Suppressor macrophage treated with lipopolysaccharide for 1 hour (primary cell): ENCODE measurements at places on chromosomes 7 and 10.

DNA sequence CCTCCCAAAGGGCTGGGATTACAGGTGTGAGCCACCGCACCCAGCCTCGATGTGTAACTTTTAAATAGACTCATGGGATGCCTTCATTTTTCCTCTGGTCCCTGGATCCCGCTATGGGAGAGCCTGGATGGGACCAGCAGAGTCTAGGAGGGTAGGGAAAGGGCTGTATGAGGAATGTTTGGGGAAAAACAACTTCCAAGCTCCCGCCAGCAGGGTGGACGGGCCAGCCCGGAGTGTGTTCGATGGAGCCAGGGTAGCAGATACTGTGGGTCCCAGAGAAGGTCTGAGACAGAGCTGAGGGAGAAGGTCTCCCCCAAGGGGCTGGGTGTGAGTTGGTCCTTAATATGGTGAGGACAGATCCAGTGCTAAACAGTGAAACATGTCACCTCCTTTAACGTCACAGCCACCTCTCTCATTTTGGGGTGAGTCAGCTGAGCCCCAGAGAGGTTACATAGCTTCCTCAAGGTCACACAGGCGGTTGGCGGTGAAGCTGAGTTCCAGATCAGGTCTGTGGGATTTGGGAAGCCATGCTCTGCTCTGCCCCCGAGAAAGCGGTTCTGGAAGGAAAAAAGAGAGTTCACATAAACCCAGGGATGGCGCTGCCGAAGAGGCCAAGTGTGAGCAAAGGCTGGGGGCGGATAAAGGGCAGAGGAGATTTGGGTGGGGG is 66.4 kb downstream of the MYL10 start:
- no peak for DNase-seq

DNA sequence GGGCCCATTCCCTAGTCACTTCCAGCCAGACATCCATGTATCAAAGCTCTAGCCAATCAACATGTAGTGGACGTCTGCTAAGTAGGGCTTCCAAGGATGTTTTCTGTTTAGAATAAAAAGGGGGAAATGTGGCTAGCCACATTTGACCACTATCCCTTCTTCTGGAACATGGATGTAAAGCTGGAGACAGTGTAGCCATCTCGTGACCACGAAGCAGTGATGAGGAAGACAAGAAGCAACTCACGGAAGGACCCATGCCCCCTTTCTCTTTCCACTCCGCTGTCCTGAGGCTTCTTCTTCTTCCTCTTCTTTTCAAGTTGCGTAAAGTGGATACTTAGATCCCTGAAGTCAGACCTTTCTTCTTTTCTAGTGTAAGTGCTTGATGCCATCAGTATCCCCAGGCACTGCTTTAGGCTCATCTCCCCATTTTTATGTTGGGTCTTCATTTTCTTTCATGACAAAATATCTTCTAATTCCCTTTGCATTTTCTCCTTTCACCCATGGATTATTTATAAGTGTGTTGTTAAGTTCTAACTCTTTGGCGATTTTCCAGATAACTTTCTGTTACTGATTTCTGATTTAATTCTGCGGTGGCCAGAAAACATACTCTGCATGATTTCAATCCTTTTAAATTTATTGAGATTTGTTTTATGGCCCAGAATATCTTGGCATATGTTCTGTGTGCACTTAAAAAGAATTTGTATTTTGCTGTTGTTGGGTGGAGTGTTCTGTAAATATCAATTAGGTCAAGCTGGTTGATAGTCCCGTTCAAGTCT is 594.5 kb downstream of the SDK1 start:
- no peak for DNase-seq

DNA sequence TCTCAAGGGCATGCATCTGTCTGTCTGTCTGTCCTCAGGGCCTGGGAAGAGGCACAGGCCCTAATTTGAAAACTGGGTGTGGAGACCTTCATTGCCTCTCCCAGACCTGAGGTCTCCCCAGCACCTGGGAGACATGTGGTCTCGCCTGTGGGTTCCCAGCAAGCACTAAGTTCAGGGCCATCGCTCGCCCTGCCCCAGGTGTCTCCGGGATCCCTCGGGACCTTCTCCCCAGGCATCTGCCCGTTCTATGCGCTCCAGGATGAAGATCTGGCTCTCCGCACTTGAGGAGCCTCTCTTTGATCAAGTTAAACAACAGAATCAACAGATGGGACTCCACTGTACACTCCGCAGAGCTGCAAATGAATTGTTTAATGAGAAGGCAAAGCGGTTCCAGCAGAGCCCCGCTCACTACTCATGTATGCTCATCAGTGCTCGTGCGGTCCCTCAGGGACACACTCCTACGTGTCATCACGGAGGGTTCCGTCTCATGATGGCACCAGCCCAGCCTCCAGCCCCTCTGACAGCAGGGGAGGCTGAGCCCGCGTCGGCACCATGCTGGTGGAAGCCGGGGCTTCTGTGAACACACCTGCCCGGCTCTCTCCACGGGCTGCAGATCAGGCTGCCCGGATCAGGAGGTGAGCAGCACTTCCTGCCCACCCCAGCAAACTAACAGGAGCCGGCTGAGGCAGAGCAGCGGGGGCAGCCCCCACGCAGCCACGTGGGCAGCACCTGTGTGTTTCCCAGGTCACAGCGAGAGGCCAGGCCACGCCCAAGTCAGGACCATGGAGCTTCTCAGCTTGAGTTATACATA is 132.8 kb downstream of the TCERG1L start:
- no peak for DNase-seq

DNA sequence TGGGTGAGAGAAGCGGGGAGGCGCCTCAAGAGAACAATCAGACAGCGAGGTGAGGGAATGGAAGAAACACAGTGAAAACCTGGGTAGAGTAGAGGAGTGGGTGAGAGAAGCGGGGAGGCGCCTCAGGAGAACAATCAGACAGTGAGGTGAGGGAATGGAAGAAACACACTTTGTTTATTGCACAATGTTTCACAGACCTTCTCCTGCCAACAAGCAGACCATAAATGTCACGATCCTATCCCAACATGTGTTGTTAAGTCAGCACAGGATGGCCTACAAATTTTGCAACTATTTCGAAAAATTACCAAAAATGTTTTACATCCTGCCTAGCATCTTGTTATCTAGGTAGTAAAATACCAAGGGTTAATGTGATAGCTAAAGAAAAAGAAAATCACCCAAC is 115.3 kb downstream of the JAZF1 start:
- no peak for DNase-seq

- DNase-seq, result peak; percentile 46
Measured at GRCh38 chr7:24866004-24866615, 108.8 kb upstream of the GSDME start.

DNA sequence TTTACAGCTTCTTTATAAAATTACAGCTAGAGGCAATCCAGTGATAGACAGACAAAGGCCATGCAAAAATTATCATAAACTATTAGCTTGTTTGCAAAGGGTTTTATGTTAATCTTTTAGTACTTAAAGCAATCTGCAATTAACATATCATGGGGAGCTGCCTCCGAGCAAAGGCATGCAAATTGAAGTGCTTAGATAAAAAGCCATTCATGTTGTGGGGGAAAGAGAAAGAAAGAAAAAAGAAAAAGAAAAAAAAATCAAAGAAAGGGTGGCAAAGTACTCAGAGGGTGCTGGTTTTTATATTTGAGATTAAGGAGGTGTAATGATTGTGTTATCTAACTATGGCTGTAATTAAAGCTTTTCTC is 799.5 kb downstream of the LRMDA start:
- DNase-seq, result no peak

GRCh38 chr7:3488829-3489228 is 187.8 kb downstream of the SDK1 start:
- no peak for DNase-seq

GRCh38 chr7:135687466-135687865 is 25.2 kb downstream of the STMP1 start:
- DNase-seq, result no peak

- DNase-seq, result no peak
Measured at GRCh38 chr7:106864298-106865081, 592 bp upstream of the PIK3CG start.

DNA sequence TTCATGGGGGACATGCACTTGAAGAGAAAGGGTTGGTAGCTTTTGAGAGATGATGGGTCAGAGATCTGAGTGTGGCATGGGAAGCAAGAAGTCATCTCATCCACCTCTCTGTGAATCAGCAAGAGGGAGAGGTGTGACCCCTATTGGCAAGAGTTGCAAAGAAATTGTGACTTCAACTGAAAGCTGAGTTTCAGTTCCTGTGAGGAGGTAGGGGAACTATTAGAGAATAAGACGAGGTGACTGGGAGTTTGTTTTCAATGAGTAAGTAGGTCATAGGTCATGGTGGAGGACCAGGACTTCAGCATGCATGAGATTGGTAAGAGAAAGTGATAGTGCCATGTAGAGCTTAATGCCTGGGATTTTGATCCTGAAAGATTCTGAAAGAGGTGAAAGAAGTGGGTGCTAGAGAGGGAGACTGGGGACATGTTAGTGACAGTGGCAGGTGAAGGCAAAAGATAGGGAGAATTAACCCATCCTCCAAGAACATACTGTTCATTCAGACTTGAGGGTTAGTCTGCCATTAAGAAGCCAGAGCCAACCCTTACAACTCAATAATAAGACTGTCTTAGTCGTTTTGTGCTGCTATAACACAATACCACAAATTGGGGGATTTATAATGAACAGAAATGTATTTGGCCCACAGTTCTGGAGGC is 75.5 kb upstream of the CAPZA2 start:
- peak; percentile 89 for DNase-seq

DNA sequence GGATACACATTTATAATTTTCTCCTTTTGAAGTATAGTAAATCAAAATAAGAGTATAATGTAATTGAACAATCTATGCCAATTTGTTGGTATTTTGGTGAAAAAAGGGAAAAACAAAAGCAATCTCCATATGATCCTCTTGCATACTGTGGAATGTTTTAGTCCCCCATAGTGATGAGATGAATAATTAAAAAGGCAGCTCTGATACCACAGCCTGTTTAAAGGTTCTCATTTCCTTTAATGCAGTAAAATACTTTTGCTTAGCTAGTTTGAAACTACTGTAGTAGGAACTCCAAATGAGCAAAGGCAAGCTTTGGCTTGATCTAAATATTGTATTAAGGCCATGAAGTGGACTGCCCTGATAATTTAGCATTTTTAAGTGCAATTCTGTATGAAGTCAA is 77.6 kb downstream of the VTI1A start:
- DNase-seq, result no peak

- DNase-seq, result no peak
Measured at GRCh38 chr10:110151971-110152370, 55.4 kb upstream of the MXI1 start.

- DNase-seq, result peak; percentile 89
Measured at GRCh38 chr10:133318494-133319127, 9.9 kb downstream of the ZNF511 start.

DNA sequence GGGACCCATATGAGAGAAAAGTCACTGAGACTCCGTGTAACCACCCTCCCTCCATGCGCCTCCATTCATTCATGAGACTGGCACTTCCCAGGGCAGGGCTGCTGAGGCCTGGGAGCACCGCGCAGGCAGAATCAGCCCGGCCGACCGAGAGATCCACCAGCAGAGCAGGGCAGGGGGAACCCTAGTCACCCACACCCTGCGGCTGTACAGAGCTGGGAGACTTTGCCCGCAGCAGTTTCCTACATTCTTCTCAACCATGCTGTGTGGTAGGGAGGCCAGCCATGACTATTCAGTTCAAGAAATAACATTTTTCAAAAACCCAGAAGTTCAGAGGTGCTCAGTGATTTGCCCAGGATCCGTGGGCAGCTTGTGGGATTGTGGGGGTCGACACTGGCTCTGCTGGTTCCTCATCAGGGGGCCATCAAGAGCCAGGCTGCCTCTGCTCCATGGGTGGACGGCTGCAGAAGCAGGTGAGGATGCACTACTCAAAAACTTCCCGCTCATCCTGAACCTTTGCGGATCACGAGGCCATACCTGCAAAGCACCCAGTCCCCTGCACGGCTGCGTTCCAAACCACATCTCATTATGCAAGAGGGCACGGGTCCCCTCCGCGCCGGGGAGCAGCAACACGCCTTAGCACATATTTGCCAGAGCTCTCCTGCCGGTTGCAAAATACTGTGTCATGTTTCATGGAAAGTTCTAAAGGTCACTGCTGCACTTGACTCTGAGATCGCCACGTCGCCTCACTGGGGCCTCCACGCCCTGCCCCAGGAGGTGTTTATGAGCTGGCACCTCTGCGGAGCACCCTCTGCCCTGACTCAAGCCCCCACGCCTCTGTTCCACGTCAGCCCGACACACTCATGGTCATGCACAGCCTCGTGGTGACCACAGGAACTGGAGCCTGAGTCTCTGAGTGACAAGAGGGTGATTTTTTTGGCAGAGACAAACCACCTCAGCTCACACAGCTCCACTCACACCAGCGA is 132.0 kb downstream of the PRKAG2 start:
- peak; percentile 98 for DNase-seq

GRCh38 chr7:135712796-135713195 is 15.2 kb downstream of the SLC13A4 start:
- DNase-seq, result no peak

DNA sequence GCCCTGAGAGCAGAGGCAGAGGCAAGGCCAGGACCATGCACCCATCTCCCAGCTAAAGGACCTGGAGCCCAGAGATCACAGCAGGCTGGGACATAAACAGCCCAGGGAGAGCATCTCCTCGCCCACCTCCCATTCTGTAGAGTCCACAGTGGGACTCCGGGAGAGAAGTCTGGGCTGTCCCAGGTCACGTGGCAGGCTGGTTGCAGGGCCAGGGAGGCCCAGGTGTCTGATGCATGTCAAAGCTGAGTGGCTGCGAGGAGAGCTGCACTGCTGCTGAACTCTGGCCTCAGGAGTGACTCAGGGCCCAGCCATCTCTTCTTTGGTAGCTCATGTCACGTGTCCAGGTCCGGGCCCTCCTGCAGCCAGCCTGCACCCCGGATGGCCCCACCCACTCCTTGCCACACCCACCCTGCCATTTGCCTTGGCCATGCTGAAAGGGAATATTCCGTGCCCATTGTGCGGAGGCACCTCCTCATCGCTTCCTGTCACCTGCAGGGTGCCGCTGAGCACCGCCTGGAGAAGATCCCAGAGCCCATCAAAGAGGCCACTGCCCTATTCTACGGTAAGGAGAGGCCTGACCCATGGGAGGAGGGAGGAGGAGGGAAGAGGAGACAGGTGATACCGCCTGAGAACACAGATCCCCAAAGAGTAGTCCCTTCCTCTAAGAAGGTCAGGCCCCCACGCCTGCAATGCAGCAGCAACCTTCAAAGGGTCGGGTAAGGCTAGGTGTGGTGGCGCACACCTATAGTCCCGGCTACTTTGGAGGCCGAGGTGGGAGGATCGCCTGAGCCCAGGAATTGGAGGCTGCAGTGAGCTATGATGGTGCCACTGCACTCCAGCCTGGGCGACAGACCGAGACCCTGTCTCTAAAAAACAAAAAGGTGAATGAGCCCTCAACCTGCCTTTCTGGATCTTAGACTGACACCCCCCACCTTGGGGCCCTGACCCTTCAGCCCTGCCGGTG is 12.6 kb upstream of the SH2B2 start:
- DNase-seq, result no peak

DNA sequence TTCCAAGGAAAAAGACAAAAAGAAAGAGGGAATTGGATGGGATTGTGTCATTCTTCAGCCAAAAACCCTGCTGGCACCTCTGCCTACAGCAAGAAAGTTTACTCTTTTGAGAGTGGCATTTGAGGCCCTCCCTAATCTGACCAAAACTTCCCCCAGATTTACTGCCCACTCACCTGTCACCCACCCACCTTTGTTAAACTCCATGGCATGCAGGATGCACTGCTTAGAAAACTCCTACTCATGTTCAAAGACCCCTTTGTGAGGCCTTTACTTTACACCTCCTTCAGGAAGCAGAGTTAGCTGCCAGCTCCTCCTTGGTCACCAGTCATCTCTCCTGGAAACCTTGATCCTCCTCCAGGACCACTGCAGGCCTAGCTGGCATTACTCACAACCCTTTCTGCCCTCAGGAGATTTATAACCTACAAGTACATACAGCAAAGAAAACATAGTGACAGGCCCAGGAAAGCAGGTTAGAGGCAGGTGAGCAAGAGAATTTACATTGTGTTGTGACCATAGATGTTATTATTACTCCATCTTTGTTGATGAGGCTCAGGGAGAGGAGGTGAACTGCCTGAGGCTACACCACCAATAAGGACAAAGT is 10.3 kb upstream of the PLAC9 start:
- DNase-seq, result no peak
